ENCODE measurements at places on chromosomes 12 and 14.
A peak's percentile ranks its signal among the peaks of the same experiment; 100 is the strongest.

DNA sequence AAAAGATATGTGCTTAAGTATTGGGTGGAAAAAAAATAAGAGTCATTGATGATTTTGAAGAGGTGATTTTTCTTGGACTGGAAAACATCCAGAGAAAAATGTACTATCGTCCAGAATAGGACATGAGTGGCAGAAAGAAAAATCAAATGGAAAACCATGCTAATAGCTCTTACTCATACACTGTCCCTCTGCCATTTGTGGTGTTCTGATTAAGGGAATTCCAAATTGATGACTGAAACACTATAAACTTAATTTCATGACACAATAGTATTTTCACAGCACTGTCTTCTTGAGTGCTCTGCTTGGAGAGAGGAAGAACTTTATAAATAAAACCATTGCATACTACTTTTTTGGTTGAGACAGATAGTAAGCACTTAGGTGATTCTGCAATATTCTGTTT, 72.4 kb downstream of the USP15 start:
- H3K4me3 ChIP-seq = no peak overlapping the region
- DNase-seq = no peak
- no peak overlapping the region for H3K27ac ChIP-seq

- DNase-seq = no peak
- H3K36me3 ChIP-seq = peaks cover 7% of the 10 kb centered on the region
- H3K27ac ChIP-seq = peak overlapping the region; percentile 45
- H3K27me3 ChIP-seq = no peaks in the 10 kb centered on the region
- H3K4me3 ChIP-seq = no peak overlapping the region
- peaks cover 90% of the 10 kb centered on the region for H3K4me1 ChIP-seq
Observed at GRCh38 chr14:21238823-21239518, 30.3 kb downstream of the HNRNPC start.

GRCh38 chr14:100670753-100671049, 56.0 kb upstream of the DLK1 start:
- H3K36me3 ChIP-seq = no peaks in the 10 kb centered on the region
- H3K4me1 ChIP-seq = peaks cover 11% of the 10 kb centered on the region
- no peak overlapping the region for H3K4me3 ChIP-seq
- peaks cover 36% of the 10 kb centered on the region for H3K27me3 ChIP-seq

GRCh38 chr12:61915420-61915819, 344.8 kb upstream of the USP15 start:
- no peak overlapping the region for H3K4me3 ChIP-seq
- no peak for DNase-seq
- H3K36me3 ChIP-seq = peaks cover under 1% of the 10 kb centered on the region
- H3K4me1 ChIP-seq = no peaks in the 10 kb centered on the region
- H3K27me3 ChIP-seq = no peaks in the 10 kb centered on the region
- H3K27ac ChIP-seq = no peak overlapping the region

GRCh38 chr14:24309538-24310264, at the start of gene LTB4R2:
TSS of gene LTB4R2 (plus strand) at chr14:24310140. CDS start at chr14:24310665, 525 bp downstream.
- peak within 1 kb of the TSS; percentile 82 for H3K4me3 ChIP-seq
- no peaks in the 10 kb centered on the region for H3K36me3 ChIP-seq
- peaks cover 70% of the 10 kb centered on the region for H3K4me1 ChIP-seq
- peak within 1 kb of the TSS; percentile 91 for H3K27ac ChIP-seq
- no peak for DNase-seq

GRCh38 chr14:24948261-24948847, 101.6 kb downstream of the STXBP6 start:
- no peak for DNase-seq
- no peaks in the 10 kb centered on the region for H3K36me3 ChIP-seq
- H3K4me3 ChIP-seq = no peak overlapping the region
- H3K27me3 ChIP-seq = peaks cover 20% of the 10 kb centered on the region

DNA sequence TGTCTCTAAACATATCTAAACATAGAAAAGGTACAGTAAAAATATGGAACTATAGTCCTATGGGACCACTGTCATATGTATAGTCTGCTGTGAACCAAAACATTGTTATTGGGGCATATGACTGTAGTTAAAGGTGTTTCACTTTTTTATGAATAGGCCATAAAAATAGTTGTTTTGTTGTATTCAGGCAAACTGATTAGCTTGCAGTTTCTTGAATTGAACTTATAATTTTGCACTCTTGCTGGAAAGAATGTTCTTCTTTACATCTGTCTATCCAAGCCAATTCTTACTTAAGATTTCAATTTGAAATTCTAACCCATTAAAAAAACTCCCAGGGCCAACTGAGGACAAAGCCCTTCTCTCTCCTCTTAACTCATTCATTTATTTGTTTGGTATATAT, 234.1 kb downstream of the NOVA1 start:
- no peaks in the 10 kb centered on the region for H3K27me3 ChIP-seq
- no peak for DNase-seq
- no peaks in the 10 kb centered on the region for H3K4me1 ChIP-seq
- H3K36me3 ChIP-seq = no peaks in the 10 kb centered on the region
- H3K4me3 ChIP-seq = no peak overlapping the region
- H3K27ac ChIP-seq = no peak overlapping the region

GRCh38 chr12:6346942-6347341, 5.1 kb upstream of the TNFRSF1A start:
- H3K4me1 ChIP-seq = peaks cover 51% of the 10 kb centered on the region
- H3K36me3 ChIP-seq = no peaks in the 10 kb centered on the region
- no peaks in the 10 kb centered on the region for H3K27me3 ChIP-seq
- peak overlapping the region; percentile 63 for H3K27ac ChIP-seq
- no peak for DNase-seq

- peaks cover 72% of the 10 kb centered on the region for H3K4me1 ChIP-seq
- no peaks in the 10 kb centered on the region for H3K27me3 ChIP-seq
- H3K36me3 ChIP-seq = no peaks in the 10 kb centered on the region
- H3K27ac ChIP-seq = peak overlapping the region; percentile 99
- peak overlapping the region; percentile 68 for H3K4me3 ChIP-seq
Observed at GRCh38 chr14:49946320-49947141, 53.6 kb downstream of the ARF6 start.

DNA sequence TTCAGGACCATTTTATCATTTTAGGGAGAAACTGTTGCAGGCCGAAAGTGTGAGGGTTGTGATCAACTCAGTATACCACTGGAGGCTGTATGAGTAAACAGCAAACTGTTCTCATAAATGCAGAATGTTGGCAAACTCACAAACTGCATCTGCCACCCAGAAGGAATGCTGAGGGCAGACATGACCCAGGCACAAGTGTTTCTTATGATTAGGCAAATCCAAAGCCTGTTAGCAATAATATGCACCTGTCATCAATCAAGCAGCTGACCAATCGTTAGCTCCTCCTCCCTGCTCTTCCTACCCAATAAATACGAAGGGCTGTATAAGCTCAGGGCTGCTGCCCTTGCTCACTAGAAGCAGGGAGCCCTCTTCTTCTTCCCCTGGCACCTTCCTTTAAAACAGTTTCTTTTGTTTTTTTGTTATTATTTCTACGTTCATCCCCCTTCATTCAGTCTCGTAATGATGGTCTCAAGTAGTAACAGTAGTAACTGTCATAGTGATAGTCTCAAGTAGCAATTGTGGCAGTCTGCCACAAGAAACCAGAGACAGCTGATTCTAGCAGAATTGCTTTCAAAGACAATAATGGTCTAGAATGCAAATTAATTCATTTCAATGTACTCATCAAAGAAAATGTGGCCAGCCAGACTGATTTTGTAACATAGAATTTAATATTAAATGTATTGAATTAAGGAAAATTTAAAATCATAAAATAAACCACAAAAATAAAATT, 15.2 kb upstream of the CCDC175 start:
- peaks cover 5% of the 10 kb centered on the region for H3K36me3 ChIP-seq
- H3K27me3 ChIP-seq = peaks cover 15% of the 10 kb centered on the region
- no peak for DNase-seq
- no peak overlapping the region for H3K27ac ChIP-seq
- peaks cover 2% of the 10 kb centered on the region for H3K4me1 ChIP-seq

DNA sequence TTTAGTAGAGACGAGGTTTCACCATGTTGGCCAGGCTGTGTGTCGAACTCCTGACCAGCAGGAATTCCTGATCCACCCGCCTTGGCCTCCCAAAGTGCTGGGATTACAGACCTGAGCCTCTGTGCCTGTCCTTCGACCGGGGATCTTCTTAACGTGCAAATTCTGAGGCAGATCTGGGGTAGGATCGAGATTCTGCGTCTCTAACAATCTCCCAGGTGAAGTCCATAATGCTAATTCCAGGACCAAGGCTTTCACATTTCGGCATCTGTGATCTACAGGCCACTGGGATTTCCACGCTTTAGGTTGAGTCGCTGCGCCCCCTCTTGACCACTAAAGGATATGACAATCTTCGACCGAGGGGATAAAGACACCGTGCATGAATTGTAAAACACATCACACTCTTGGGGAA, 24.8 kb downstream of the FOS start:
- no peak overlapping the region for H3K4me3 ChIP-seq
- peak; percentile 61 for DNase-seq
- H3K4me1 ChIP-seq = peaks cover 15% of the 10 kb centered on the region
- no peak overlapping the region for H3K27ac ChIP-seq
- H3K36me3 ChIP-seq = no peaks in the 10 kb centered on the region

GRCh38 chr14:35534873-35535482, 1.0 kb downstream of the INSM2 start:
- H3K4me1 ChIP-seq = peaks cover 17% of the 10 kb centered on the region
- DNase-seq = peak; percentile 53
- H3K36me3 ChIP-seq = peaks cover 19% of the 10 kb centered on the region
- H3K27me3 ChIP-seq = peaks cover 29% of the 10 kb centered on the region
- no peak overlapping the region for H3K27ac ChIP-seq
- H3K4me3 ChIP-seq = peak overlapping the region; percentile 84

DNA sequence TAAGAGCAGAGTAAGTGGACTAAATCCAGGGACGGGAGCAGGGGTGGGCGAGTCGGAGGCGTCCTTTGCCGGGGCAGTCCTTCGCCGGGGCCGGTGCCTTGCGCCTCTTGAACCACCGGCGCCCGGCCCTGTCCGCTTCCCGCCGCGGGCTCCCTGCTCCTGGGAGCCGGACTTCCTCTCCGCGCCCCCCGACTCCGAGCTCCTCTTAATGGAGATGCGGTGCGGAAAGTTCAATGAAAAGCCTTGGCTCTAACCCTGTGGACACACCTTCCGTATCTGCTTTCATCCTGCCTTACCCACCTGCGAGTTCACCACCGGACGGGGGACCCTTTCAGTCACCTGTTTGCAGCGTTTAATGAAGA, 412 bp downstream of the FGFR1OP2 start:
- peaks cover 76% of the 10 kb centered on the region for H3K4me1 ChIP-seq
- DNase-seq = no peak
- peak overlapping the region; percentile 94 for H3K4me3 ChIP-seq
- H3K27ac ChIP-seq = peak overlapping the region; percentile 90

DNA sequence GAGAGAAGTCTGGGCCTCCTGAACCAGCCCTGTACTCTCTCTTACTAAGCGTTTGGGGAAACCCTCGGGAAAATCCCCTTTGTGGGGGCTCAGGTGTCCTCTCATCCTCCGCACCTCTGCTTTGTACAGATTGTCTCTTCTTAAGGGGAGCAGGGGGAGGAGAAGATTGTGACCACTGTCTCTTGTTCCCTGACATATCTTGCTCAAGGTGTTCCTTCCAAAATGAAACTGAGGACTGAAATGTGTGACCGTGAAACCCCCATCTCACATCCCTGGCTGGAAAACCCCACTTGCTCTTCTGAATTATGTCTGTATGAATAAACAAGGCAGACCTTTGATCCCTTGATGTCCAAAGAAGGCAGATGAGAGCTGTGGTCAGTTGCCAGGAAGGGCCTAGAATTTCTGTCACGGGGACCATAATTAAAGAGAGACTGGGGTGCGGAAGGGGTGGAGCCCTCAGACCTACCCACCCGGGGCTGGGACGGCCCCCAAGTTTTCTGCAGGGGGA, 369.8 kb downstream of the AACS start:
- no peak overlapping the region for H3K27ac ChIP-seq
- no peak overlapping the region for H3K4me3 ChIP-seq
- H3K4me1 ChIP-seq = no peaks in the 10 kb centered on the region
- H3K27me3 ChIP-seq = peaks cover 21% of the 10 kb centered on the region

- no peaks in the 10 kb centered on the region for H3K27me3 ChIP-seq
- DNase-seq = no peak
- H3K36me3 ChIP-seq = peaks cover 1% of the 10 kb centered on the region
- no peaks in the 10 kb centered on the region for H3K4me1 ChIP-seq
Observed at GRCh38 chr12:117025481-117026151, 73.6 kb downstream of the TESC start.

DNA sequence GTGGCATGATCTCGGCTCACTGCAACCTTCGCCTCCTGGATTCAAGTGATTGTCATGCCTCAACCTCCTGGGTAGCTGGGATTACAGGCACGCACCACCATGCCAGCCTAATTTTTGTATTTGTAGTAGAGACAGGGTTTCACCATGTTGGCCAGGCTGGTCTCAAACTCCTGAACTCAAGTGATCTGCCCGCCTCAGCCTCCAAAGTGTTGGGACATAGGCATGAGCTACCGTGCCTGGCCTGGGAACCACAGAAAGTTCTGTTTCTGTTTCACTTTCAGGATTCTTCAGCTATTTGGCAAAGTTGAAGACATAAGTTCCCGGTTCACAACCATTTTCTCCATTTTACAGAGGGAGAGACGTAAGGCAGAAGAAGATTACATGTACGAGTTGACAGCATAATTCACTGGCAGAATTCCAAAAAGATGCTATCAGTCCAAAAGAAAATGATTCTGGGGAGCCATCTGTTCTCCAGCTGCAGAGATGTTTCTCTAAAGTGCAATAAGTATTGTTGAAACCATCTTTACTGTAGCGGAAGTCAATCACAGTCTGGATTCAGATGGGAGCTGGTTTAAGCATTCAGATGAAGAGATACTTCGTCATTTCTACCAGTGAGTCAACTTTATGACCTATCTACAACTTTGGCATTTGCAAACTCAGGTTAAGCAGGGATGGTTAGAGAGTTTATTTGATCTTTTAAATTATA, 8.1 kb upstream of the RNF34 start:
- no peak for DNase-seq
- H3K4me3 ChIP-seq = peak overlapping the region; percentile 21
- H3K4me1 ChIP-seq = peaks cover 6% of the 10 kb centered on the region
- H3K36me3 ChIP-seq = no peaks in the 10 kb centered on the region
- no peaks in the 10 kb centered on the region for H3K27me3 ChIP-seq

GRCh38 chr14:24130717-24131548, 474 bp downstream of the FITM1 start:
- DNase-seq = no peak
- no peaks in the 10 kb centered on the region for H3K27me3 ChIP-seq
- peaks cover 2% of the 10 kb centered on the region for H3K36me3 ChIP-seq
- no peak overlapping the region for H3K4me3 ChIP-seq
- H3K27ac ChIP-seq = peak overlapping the region; percentile 76
